Osteocyte (in vitro differentiated cells): ENCODE measurements at places on chromosomes 6 and 20. TPM values are rescaled to one million over a fixed set of nuclear protein-coding genes. Genes with fewer than 3 reads are reported as not detected.

PLAGL1 gene
- 90.3 and 103 TPM in 2 replicates for total RNA-seq

C6orf52 gene
- 0.73 and 0.84 TPM in 2 replicates for total RNA-seq

EGFL8 gene
- 21.4 and 22.8 TPM in 2 replicates for total RNA-seq

LCA5 gene
- total RNA-seq, result 4.2 and 4.3 TPM in 2 replicates

WFDC12 gene
- total RNA-seq, result not detected in 2 replicates

TDRD6 gene
- 0.03 and 0.05 TPM in 2 replicates for total RNA-seq

GRCh38 chr20:24862606-24863005, 86.5 kb upstream of the CST7 start:
- no peak overlapping the region for H3K27ac ChIP-seq
- H3K4me3 ChIP-seq, result no peak overlapping the region
- H3K36me3 ChIP-seq, result no peaks in the 10 kb centered on the region
- H3K27me3 ChIP-seq, result no peaks in the 10 kb centered on the region

- no peak for DNase-seq
- peaks cover 20% of the 10 kb centered on the region for H3K4me1 ChIP-seq
- no peaks in the 10 kb centered on the region for H3K36me3 ChIP-seq
These were observed 140.2 kb downstream of the CD164 start for GRCh38 chr6:109242029-109242428.

DNA sequence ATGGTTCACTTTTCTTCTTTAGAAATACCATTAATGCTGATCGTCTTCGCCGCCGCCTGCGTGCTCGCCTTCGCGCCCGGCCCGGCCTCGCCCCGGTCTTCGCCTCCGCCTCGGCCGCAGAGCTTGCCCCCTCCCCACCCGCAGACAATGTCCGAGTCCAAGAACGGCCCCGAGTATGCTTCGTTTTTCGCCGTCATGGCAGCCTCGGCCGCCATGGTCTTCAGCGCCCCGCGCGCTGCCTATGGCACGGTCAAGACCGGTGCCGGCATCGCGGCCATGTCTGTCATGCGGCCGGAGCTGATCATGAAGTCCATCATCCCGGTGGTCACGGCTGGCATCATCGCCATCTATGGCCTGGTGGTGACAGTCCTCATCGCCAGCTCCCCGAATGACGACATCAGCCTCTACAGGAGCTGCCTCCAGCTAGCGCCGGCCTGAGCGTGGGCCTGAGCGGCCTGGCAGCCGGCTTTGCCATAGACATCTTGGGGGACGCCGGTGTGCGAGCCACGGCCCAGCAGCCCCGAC, 4.8 kb upstream of the PRPH2 start:
- no peaks in the 10 kb centered on the region for H3K36me3 ChIP-seq
- H3K27me3 ChIP-seq, result peaks cover 7% of the 10 kb centered on the region
- H3K4me3 ChIP-seq, result no peak overlapping the region
- H3K27ac ChIP-seq, result no peak overlapping the region

GRCh38 chr20:60063739-60064380, 105.6 kb downstream of the CDH26 start:
- peaks cover 39% of the 10 kb centered on the region for H3K4me1 ChIP-seq
- peaks cover 19% of the 10 kb centered on the region for H3K27me3 ChIP-seq
- H3K36me3 ChIP-seq, result no peaks in the 10 kb centered on the region
- DNase-seq, result no peak
- H3K27ac ChIP-seq, result peak overlapping the region; percentile 91

- H3K27ac ChIP-seq, result no peak overlapping the region
- H3K27me3 ChIP-seq, result no peaks in the 10 kb centered on the region
- peaks cover 18% of the 10 kb centered on the region for H3K4me1 ChIP-seq
- no peaks in the 10 kb centered on the region for H3K36me3 ChIP-seq
- no peak for DNase-seq
These were observed 123.3 kb downstream of the PXDC1 start for GRCh38 chr6:3627956-3628835.
